ENCODE measurements at places on chromosomes 4 and X. TPM values are rescaled to one million over a fixed set of nuclear protein-coding genes. Genes with fewer than 3 reads are reported as not detected.

GRCh38 chr4:72971572-72971971 lies 97.9 kb downstream of the COX18 start:
- peak; percentile 89 for DNase-seq

DNA sequence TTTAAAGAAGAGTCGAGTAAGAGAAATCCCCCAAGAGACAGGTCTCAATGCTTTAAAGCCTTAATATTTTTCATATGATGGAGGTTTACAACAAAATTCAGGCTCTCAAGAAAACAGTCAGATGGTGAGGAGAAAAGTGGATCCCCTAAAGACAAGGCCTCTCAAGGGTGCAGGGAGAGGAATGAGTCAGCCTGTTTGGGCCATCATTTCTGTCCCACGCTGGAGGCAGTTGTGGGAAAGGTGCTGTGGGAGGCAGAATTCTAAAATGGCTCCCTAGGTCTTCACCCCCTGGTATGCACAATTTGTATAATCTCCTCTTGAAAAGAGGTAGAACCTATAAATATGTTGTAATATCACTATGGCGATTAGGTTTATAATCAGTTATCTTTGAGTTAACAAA lies 4.6 kb upstream of the TIFA start:
- no peak for DNase-seq

GRCh38 chr4:62260254-62260653 lies 1060.1 kb downstream of the ADGRL3 start:
- DNase-seq, result no peak

DNA sequence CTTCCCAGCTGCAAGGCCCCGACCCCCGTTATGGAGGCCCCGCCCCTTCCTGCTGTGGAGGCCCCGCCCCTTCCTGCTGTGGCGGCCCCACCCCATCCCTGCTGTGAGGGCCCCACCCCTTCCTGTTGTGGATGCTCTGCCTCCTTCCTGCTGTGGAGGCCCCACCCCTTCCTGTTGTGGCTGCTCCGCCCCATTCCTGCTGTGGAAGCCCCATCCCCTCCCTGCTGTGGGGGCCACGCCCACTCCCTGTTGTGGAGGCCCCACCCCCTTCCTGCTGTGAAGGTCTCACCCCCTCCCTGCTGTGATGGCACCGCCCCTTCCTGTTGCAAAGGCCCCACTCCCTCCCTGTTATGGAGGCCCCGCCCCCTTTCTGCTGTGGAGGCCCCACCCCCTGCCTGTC lies 104.9 kb upstream of the PSAPL1 start:
- DNase-seq, result peak; percentile 90

DNA sequence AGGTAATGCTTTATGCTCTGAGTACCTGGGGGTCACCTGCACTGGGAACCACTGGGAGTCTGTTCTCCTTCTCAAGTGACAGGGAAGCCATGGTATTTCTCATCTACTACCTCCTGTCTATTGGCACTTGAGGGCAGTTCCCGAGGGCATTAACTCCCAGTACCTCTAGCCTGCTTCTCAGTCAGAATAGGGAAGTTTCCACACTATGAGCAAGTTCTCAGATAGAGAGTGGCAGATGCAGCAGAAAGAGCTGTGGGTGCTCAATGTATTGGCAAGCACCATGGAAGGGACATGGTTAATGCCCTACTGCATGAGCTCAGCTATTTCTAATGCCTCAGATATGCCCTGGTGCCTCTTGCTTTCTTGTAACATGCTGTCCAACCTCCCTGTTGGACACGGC lies 74.1 kb downstream of the ANOS1 start:
- DNase-seq, result no peak

GRCh38 chr4:61277785-61278760 lies 77.9 kb downstream of the ADGRL3 start:
- DNase-seq, result no peak

DNA sequence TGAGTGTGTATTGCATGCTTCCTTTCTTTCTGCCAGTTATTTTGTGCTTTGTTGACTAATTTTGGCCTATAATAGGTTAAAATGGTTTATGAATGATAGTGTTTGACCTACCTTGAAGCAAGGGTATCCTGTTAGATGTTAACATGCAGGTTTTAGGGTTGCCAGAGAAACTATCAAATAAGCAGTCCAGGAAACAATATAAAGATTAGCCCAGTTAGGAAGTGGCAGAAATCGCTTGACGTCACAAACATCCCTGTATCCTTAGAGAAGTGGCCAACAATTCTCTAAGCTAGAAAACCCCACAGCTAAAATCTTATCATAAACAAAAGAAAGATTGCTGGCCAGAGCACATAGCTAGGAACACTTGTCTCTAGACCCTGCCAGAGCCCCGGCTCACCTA lies 3.8 kb downstream of the NAP1L5 start:
- DNase-seq, result no peak

DNA sequence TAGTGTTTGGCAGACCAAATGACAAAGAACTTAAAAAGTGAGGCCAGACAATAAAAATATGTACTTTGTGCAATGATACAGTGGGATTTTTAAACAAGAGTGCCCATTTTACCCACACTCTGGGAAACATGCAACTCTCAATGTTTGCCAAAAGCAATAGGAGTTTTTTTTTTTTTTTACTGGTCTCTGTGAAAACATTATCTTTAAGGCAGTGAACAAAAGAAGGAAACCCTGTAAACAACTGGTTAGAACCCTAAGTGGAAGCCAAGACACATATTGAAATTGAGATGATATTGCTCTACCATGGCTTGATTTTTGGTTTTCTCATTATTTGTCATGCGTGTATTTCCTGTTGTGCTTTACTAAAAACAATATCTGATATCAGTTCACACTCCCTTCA lies 67.2 kb upstream of the PPP3CA start:
- no peak for DNase-seq

DNA sequence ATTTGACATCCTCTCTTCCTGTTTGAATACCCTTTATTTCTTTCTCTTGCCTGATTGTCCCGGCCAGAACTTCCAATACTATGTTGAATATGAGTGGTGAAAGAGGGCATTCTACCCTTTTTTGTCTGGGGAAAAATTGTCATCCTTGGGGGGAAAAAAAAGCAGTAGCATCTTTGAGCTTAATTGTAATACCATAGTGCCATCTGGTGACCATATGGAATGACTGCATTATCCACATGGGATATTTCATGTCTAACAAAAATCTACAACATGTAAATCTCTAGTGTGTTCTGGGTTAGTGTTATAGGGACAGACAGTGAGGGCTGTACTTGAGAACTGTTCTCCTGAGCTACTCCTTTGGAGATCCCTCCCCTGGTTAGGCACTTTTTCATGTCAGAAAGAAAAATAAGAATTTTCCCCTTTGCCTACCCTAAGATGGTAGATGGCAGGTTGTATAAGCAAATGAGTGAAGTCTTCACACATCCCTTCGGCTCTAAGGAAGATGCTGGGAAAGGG lies 26.0 kb downstream of the CAPN6 start:
- no peak for DNase-seq

DNA sequence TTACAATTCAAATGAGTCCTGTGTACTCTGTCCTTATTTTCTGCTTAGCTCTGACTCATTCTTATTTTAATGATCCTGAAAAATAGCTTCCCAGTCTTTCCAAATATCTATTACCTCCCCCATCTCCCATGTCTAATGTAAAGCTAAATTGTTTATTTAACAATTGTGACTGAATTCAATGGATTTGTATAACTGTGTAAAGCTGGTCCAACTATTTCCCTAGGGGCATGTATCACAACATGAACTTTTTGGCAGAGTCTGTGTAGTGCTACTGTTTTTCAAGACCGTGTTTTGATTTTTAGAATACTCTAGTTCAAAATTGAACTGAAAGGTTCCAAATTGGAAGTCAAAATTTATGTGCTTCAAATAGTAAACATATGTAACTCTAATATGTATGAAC lies 67.8 kb downstream of the SPCS3 start:
- no peak for DNase-seq

- DNase-seq, result no peak
Measured at GRCh38 chr4:2852481-2852921, 8.9 kb downstream of the ADD1 start.

DNA sequence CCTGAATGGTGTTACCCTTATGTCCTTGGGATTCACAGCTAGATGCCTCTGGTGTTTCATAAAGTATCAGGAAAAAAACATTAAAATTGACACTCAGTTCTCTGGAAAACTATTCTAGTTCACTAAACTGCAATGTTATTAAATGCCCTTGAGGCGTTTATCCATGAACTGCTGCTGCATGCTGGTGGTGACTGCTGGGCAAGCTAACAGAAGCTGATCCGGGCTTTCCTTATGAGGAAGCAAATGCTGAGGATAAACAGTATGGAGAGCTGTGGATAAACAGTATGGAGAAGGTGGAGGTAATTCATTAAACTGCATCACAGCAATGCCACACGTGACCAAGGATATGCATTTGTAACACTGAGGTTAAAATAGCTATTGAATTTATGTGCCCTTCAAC lies 227.0 kb downstream of the NR3C2 start:
- no peak for DNase-seq

DNA sequence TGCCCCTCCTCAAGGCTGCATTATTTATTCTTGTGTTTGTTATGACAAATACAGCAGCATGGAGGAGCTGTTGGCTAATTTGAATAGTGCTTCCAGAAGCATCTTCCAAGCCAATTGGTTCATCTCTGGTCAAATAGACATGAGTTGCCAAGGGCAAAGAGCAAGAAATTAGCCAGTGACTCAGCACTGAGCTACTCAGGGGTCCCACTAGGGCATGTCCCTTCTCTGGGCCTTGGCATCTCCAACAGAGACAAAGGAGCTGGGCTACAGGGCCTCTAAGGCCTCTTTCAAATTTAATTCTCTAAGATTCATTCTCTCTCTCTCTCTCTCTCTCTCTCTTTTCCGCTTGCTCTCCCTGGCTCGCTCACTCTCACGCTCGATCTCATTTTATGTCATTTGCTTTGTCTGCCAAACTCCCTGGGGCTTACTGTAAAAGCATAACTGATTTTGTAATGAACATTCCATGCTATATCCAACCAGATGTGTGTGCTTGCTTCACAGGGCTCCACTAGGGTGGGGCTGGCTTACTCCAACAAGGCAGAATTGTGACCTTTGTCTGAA lies 86.7 kb upstream of the MAGEA4 start:
- peak; percentile 8 for DNase-seq

- no peak for DNase-seq
Measured at GRCh38 chr4:16883806-16884205, 14.6 kb downstream of the LDB2 start.

DNA sequence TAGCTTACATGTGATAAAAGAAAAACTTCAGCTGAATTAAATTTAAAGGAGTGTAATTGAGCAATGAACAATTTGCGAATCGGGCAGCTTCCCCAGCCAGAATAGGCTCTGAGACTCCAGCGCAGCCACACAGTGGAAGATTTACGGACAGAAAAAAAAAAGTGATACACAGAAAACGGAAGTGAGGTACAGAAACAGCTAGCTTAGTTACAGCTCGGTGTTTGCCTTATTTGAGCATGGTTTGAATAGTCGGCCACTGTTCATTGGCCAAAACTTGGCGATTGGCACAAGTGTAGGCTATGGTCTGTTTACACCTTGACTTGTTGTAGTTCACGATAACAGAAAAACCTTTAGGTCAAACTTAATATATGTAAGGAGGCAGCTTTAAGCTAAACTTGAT lies 16.7 kb upstream of the SUPT20HL1 start:
- DNase-seq, result no peak

DNA sequence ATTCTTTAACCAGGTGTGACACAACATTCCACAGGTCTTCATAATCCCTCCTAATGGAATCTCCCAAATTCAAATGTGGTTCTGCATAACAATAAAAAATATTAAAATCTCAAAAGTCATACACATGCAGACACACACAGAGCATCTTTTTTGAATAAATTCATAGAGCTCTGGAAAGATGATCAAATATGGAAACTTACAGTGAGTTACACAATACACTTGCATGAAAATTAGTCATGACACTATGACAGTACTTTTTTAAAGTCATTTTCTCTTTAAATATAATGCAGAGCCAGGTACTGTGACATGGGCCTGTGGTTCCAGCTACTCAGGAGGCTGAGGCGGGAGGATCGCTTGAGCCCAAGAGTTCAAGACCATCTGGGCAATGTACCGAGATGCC lies 38.9 kb downstream of the DDX60L start:
- DNase-seq, result no peak

The AFM gene
- total RNA-seq, result not detected

The CFP gene
- 0.67 TPM for total RNA-seq

The WFS1 gene
- total RNA-seq, result 14.8 TPM

The ANOS1 gene
- total RNA-seq, result 14.6 TPM

Data from HT1080 (cell line).